C1 segment of cervical spinal cord (tissue), 14 donors: ENCODE measurements at places on chromosomes 1 and 21.

- no peak for DNase-seq
Observed at GRCh38 chr1:207882692-207883091, 28.2 kb downstream of the CD34 start.

DNA sequence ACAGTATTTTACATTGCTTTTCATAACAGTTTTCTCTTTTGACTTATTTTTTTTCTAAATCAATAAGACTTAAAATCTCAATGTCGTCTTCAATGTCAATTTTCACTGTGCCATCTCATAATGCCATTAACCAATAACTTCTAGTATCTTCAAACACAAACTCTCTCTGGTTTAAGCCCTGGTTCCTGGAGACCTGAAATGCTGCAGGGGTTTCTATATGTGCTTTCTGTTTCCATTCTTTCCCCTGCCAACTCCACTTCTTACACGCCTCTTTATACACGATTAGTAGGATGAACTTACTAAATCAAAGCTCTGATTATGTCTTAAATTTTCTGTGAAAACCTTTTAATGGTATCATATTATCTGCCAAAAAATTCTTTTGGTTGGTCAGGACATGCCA, 191.4 kb downstream of the AMY1C start:
- no peak for DNase-seq

DNA sequence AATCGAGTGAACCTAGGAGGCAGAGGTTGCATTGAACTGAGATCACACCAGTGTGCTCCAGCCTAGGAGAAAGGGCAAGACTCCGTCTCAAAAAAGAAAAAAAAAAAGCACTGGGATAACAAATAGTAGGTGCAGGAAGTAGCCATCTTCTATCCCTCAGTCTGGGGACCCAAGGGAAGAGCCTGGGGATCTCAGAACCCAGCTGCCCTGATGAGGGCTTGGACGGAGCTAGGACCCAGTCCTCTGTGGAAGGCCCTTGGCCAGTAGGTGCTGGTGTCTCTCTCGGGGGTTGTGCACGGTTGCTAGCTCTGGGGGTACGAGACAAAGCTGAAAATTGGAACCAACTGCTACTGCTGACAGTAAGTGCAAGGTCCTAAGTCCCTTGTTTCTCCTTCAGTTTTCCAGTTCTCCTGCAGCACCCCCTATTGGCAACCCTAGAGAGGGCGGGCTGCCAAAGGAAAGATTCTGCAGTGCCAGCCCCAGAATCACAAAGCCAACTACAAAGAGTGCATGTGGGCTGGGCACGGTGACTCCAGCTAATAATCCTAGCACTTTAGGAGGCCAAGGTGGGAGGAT, 57.6 kb upstream of the KIF1B start:
- DNase-seq, result peak; percentile 48

- peak; percentile 80 for DNase-seq
Observed at GRCh38 chr1:35718492-35719336, at the start of gene C1orf216. Gene C1orf216, minus strand, starts transcription at chr1:35718884. Its CDS starts 2,563 bp downstream, at chr1:35716321.

DNA sequence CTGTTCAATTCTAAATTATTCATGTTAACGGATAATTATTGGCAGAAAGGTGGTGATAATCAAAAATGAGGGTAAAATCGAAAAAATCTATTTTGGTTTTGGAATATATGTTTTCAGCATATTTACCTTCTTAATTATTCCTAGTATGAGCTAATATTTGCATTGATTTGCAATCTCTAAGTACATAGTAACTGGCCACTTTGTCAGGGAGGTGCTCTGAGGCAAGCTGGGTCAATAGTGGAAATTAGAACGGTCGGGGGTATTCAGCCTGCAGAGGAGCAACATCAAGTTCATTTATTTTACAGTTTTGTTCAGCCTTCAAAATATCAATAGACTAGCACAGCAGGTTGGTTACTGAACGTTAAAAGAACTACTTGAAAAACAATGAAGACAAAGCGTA, 1.8 kb downstream of the OTUD7B start:
- DNase-seq, result no peak

- DNase-seq, result no peak
Observed at GRCh38 chr1:177082855-177083693, 81.4 kb downstream of the ASTN1 start.

- DNase-seq, result no peak
Observed at GRCh38 chr1:227428803-227429202, 110.5 kb upstream of the CDC42BPA start.

DNA sequence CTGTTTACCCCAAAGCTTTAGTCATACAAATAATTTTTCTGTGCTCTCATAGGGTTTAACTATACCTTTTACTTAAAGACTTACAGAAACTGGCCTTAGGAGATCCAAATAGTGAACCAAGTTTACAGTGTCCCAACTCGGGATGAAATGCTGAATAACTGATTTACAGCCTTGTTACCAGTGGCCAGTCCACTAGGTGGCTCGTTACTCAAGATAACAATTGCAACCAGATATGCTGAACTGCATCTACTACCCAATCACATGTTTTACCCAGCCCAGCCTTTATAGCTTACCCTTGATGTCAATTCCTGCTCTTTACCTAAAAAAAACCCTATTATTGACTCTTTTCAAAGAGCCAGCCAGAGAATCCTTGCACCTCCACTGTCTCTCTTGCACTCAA, 1148.8 kb upstream of the ADGRL4 start:
- no peak for DNase-seq

DNA sequence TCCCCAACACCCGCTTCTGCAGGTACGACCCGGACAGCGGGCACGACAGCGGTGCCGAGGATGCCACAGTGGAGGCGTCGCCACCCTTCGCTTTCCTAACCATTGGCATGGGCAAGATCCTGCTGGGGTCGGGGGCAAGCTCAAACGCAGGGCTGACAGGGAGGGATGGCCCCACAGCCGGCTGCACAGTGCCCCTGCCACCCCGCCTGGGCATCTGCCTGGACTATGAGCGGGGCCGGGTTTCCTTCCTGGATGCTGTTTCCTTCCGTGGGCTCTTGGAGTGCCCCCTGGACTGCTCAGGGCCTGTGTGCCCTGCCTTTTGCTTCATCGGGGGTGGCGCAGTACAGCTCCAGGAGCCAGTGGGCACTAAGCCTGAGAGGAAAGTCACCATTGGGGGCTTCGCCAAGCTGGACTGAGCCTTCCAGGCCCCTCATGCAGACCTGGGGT, 10.1 kb downstream of the TRIM46 start:
- DNase-seq, result no peak

DNA sequence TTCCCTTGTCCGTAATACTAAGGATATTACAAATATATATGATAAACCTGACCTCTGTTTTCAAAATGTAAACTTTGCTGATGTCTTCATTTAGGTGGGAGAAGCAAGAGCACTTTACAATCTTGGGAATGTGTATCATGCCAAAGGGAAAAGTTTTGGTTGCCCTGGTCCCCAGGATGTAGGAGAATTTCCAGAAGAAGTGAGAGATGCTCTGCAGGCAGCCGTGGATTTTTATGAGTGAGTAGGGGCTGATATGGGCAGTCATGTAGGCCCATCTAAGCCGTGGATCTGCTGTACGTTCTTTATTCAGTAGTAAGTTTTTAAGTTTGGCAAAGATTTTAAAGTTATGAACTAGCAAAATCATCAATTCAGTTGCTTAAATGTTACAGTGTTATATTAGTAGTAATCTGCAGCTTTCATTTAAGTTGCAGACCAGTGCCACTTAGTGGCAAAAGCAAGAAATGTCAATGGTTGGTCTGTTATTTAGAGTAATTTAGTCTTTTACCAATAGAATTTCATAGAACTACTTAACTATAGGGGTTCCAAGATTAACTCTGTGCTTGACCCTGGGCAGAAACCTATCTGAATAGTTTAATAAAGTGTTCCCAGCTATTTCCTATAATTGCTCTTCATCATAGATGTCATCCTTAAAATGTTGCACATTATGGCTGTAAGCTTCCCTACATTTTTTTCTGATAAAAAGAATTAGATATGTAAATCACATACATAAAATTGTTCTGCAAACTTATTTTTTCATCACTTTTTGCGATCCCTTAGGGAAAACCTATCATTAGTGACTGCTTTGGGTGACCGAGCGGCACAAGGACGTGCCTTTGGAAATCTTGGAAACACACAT, 21.3 kb downstream of the GPSM2 start:
- DNase-seq, result peak; percentile 20

- no peak for DNase-seq
Observed at GRCh38 chr21:19256934-19257660, 853.5 kb upstream of the TMPRSS15 start.

- no peak for DNase-seq
Observed at GRCh38 chr21:37737507-37737906, 178.8 kb downstream of the KCNJ6 start.

- no peak for DNase-seq
Observed at GRCh38 chr1:6434186-6434585, 9.6 kb downstream of the ESPN start.

DNA sequence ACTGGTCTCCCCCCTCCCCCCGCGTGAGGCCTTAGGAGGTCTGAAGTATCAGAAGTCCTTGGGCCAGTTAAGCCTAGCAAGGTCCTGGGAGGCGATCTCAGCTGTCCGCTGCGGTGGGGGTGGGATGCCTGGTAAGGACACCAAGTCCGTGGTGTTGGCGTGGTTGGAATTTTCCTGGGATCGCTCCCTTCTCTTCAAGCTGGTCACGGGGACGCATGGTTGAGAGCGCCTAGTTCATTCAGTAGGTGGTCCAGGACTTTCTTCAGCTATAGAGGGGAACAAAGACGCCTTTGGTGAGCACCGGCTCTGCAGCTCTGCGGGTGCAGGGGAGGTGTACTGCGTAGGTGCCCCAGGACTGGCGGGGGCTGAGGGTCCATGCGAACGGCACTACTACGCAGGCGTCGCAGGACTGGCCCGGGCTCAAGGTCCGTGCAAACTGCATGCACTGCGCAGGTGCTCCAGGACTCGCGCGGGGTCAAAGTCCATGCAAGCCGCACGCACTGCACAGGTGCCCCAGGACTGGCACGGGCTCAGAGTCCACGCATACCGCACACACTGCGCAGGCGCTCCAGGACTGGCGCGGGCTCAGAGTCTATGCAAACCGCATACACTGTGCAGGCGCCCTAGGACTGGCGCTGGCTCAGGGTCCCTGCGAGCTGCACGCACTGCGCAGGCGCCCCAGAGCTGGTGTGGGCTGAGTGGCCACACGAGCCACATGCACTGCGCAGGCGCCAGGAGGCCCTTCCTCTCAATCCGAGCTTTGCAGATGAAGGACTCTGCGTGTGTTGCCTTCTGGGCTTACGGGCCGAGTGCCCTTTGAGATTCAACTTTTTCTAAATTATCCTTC, 36.6 kb upstream of the HMGN1 start:
- DNase-seq, result peak; percentile 77

GRCh38 chr21:35882791-35883240, 177.5 kb downstream of the SETD4 start:
- no peak for DNase-seq

GRCh38 chr1:246450611-246451251, 56.3 kb downstream of the SMYD3 start:
- DNase-seq, result no peak

DNA sequence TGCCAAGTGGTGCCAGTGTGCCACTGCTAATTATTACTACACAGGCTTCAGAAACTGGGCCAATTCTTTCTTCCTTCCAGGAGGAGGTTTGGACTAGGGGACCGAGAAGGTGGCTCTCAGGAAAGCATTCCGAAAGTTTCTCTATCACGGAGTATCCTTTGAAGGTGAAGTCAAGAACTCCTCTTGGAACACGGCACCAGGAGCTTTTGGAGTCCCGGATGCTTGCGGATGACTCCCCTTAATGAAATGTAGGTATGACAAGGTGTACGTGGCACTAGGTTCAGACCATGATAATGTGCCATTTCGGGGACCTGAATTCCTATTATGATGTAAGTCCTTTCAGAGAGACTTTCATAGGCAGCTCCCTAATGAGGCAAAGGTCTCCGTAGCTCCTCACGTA, 634.1 kb downstream of the KIF26B start:
- DNase-seq, result no peak

DNA sequence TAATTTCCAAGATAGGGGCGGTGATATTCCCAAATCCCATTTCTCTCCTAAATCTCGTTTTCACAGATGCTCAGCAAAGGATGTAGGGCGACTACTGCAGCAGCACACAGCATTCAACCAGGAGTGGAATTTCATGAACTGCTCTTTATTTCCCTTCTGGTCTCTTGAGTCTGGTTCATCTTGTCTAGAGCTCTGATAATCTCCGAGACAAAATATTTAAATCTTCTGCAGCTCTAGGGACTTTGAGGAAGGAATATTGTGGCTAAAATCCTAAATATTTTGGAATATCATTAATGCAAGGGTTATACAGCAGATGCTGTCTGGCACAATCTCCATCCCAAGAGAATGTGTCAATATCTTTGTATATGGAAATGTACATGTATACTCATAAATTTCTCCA, 45.4 kb downstream of the KIF26B start:
- no peak for DNase-seq

GRCh38 chr1:82318265-82318664, 517.5 kb downstream of the ADGRL2 start:
- no peak for DNase-seq

- DNase-seq, result no peak
Observed at GRCh38 chr1:244727871-244728474, 75.0 kb downstream of the DESI2 start.

DNA sequence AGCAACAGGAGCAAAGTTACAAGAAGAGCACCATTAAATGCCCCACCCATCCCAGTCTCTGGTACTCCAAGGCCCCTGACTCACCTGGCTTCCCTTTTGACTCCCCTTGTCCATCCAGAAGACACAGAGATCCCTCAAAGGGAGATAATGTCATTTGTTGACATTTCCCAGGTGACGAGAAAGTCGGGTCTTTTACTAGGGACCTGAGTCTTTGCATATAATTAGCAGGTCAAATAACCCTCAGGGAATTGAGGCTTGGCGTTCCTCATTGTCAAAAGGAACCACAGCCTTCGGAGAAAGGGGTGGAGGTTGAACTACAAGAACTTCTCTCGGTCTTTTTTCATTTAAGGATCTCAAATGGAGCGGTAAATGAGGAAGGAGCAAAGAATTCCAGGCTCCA, 133.2 kb downstream of the PROX1 start:
- no peak for DNase-seq

- no peak for DNase-seq
Observed at GRCh38 chr1:75115654-75116053, 18.5 kb upstream of the LHX8 start.

- no peak for DNase-seq
Observed at GRCh38 chr1:39170731-39171667, 33.5 kb upstream of the MACF1 start.
